ENCODE measurements at places on chromosomes 6 and 20. TPM values are rescaled to one million over a fixed set of nuclear protein-coding genes. Genes with fewer than 3 reads are reported as not detected.

- DNase-seq = no peak
Measured at GRCh38 chr20:63908008-63908682, 13.2 kb downstream of the DNAJC5 start.

The GPR63 gene
- 3.4 TPM for polyA plus RNA-seq

The TCF21 gene
- 122 TPM for polyA plus RNA-seq

GRCh38 chr6:44045672-44046015, 81.6 kb downstream of the MRPL14 start:
- DNase-seq = no peak

GRCh38 chr6:105794239-105794638, 291.9 kb upstream of the PRDM1 start:
- no peak for DNase-seq

DNA sequence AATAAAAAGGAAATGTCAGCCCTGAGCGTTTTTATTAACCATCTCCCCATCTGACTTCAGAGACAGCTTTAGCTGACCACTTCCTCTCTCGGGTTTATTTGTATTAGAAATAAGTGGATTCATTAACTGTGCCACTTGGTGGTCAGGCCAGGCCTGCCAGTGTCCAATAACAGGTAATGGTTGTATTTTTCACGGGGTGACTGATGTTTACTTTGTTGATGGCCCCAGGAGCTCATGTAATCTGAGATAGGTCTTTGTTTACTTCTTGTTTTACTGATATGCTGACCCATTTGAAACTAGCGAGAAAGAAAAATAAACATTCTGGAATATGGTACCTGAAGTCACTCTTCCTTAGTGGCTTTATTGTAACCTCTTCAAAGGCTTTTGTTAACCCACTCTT, 504.3 kb upstream of the SLC35B3 start:
- no peak for DNase-seq

DNA sequence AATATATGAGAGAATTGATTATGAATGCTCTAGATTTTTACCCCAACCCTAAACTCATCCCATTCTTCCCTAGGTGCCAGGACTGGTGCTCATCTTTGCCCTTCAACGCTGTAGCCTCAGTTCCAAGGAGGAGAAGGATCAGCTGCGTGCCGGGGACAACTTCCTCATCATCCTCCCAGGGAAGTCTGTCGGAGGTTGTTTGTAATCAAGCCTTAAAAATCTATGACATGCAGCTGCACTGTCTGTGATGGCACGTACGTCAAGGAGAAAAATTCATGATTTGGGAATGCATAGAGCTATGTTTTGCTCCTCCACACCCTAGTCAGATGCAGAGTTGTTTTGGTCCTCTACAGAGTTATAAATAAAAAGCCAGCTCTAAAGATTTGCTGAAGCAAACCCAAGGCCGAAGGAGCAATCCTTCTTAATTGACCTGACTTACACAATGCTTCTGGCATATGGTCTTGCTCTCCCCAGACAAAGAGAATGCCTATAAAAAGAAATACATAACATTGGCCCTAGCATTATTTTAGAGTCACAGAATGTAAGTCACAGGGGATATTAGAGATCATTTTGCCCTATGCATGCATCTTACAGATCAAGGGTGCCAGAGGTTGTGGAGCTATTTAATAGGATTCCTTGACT, 244.2 kb downstream of the HIVEP2 start:
- DNase-seq = no peak

DNA sequence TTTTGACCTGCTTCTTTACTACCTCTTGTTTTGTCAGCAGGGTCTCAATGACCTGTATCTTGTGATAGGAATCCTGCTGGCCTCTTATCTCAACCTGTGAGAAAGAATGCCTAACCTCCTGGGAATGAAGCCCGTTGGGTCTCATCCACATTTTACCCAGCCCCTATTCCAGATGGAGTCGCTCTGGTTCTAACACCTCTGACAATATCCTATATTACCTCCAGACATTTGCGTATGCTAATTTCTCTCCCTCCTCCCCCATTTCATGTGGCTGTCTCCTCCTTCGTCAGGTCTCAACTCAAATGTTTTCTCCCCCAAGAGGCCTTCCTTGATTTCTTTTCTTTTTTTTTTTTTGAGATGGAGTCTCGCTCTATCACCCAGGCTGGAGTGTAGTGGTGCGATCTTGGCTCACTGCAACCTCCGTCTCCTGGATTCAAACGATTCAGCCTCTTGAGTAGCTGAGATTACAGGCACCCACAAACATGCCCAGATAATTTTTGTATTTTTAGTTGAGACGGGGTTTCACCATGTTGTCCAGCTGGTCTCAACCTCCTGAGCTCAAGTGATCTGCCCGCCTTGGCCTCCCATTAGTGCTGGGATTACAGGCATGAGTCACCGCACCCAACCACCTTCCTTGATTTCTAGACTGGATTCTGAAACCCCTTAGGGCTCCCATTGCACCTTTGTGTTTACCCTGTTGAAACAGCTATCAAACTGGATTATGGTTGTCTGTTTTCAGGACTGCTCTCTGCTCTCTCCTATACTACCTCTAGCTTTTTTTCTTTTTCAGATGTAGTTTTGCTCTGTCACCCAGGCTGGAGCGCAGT, 49.5 kb upstream of the B4GALT5 start:
- no peak for DNase-seq

The PBOV1 gene
- not detected for polyA plus RNA-seq

DNA sequence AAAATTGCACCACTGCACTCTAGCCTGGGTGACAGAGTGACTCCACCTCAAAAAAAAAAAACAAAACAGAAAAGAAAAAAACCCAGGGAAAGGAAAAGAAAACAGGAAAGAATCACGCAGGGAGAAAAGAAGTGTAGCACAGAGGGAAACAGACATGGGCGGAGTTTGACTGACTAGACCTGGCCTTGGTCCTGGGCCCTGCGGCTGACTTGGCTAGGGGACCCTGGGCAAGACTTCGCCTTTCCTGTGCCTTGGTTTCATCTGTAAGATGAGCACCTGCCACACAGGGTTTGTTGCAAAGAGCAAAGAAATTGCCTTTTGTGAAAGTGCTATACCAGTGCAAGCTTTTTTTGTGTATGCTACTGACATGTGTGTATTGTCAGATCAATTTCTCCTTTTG, 71.3 kb upstream of the KCNG1 start:
- DNase-seq = no peak

GRCh38 chr20:54643761-54644160, 168.4 kb downstream of the DOK5 start:
- no peak for DNase-seq

The CFAP206 gene
- polyA plus RNA-seq = 1.6 TPM

The PRKN gene
- polyA plus RNA-seq = 2.0 TPM

DNA sequence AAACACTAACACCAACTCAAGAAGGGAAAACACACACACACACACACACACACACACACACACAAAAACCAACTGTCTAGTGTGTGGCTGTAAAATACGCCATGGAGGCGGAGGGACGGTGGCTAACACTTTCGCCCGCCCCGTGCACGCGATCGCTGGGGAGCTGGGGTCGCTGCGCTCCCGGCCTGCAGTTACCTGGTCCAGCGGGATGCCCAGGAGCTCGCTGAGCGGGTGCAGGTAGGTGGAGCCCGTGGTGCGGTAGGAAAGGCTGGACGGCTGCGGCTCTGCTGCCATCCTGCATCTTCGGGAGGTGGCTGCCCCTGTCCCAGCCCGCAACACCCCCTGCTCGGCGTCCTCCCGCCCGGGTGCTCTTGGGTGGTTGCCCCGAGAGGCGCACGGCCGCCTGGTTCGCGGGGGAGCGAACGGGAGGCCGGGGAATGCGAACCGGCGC, 303 bp downstream of the MBOAT1 start:
- no peak for DNase-seq

The BCAS4 gene
- 8.0 TPM for polyA plus RNA-seq

DNA sequence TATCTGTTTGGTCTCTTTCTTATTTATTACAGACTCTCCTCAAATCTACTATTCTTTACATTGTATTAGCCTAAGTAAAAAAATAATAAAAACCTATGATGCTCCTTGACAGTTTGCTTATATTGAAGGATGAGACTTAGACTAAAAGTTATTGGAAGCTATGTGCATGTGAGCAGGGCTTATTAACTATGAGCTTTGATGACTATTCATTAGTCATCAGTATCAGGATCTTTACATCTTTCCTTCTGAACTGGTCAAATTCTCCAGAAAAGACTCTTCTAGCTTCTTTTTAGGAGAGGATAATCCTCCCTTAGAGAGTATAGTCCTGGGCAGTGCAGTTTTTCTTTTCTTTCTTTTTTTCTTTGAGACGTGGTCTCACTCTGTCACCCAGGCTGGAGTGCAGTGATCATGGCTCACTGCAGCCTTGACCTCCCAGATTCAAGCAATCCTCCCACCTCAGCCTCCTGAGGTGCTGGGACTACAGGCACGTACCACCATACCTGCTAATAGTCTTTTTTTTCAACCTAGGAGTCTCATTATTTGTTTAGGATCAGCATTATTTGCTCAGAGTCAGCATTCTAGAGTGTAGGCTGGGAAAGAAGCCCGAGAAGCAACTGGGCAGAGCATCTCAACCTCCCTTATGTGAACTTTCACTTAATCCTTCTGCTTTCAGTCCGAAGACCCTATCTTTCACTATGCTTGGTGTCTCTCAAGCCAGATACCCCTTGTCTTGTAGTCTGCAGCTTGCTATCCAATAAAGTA, 37.1 kb upstream of the YWHAB start:
- no peak for DNase-seq

- no peak for DNase-seq
Measured at GRCh38 chr20:63448031-63448430, 24.4 kb downstream of the KCNQ2 start.

DNA sequence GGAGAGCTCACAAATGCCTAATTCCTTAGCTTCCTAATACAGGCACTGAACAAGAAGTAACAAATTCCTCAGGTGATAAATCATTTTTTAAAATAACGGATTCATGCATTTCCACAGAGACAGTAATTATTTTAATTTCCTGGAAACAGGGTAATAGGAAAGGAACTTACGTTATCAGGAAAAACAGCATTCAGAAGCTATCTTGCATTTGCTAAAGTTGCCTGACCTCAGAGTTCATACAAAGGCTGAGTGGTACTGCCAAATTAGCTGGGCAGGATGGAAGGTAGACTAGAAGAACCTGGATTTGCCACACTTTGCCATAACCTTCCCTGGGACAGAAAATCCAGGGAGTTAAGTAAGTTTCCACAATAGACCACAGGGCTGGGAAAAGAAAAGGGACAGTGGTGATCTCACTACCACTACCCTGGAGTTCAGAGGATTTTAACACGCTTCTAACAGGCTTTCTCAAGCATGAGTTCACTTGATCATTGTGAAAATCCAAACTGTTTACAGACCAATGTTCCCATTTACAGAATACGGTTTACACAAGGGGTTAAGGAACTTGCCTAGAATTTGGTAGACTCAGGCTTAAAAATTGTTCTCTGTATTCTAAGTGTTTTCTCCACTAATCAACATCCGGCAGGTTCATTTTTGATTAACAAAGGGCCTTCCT, 57.0 kb downstream of the KIF13A start:
- DNase-seq = no peak

- no peak for DNase-seq
Measured at GRCh38 chr6:16503241-16503775, 258.0 kb downstream of the ATXN1 start.

GRCh38 chr6:151260205-151260604, 20.4 kb downstream of the AKAP12 start:
- no peak for DNase-seq

- DNase-seq = no peak
Measured at GRCh38 chr6:94227741-94228140, 808.4 kb upstream of the EPHA7 start.

The ACTL10 gene
- 0.44 TPM for polyA plus RNA-seq

DNA sequence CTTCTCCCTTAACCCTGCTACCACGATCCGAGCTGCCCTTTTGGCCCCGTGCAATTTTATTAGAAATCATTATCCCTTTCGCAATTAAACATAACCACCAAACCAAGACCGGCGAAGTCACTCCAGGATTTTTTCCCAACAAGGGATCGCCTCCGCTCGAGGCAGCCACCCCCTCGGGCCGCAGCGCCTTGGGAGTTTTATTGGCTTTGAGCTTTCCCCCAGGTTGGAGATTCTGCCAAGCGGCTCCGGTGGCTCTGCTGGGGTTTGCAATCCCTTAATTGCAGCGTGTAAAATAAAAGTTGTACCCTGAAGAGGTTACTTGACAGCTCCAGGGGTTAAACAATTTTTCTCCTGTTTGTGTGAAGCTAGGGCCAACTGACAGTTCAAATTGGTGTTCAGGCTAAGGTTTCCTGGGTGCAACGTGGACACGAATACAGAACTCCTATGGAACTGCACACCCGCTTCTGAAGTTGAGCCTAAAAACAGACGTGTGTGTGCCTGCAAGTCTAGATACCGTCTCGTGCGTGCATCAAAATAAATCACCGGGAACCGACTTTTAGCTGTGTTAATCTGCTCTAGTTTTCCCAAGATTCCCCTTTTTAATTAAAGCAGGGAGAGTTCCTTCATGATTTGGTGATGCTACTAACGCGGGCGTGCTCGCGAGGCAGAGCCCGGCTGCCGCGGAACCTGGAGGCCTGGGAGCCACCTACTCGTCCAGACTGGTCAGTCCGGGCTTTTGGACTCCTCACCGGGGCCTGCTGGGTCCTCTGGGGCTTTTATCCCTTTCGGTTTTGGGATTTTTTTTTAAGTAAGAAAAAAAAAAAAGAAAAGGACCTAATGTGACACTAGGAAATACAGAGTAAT, 975 bp upstream of the TFAP2A start:
- DNase-seq = no peak

DNA sequence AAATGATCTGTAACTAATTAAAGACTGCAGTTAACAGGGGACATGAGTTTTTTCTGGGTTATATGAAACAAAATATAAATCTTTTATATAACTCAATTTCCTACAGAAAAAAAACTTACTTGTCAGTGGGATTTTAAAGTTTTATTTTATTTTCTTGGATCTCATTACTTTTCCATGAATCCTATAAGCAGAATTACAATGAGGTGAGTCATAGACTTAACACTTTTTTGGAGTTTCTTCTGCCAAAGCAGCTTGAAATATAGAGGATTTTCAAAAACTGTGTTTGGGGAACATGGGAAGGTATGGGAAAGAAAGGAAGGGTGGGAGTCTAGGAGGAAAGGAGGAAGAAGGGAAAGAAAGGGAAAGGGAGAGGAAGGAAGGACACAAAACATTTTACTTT, 130.7 kb downstream of the AIG1 start:
- DNase-seq = no peak

The BPIFB4 gene
- not detected for polyA plus RNA-seq

The TMEM217 gene
- polyA plus RNA-seq = 2.3 TPM

The TMEM74B gene
- polyA plus RNA-seq = 12.1 TPM

GRCh38 chr6:110439356-110439755, 24.0 kb upstream of the DDO start:
- no peak for DNase-seq

The TBXT gene
- polyA plus RNA-seq = not detected

- DNase-seq = no peak
Measured at GRCh38 chr6:131680868-131681267, 20.3 kb downstream of the OR2A4 start.

DNA sequence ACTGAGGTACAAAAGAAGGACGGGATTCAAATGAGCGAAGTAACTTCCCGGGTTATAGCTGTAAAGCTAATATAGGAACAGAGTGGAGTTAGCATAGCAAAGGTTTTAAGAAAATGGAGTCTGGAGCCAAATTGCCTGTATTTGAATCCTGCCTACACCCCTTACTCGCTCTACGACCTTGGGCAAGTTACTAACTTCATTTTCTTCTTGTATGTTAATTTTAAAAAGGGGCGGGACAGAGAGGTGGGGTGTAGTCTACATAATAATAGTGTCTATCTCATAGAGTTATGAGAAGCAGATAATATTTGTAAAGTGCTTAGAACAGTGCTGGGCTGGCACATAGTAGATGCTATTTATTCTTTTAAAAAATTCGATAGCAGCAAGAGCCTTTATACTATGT, 705 bp downstream of the ZSCAN23 start:
- no peak for DNase-seq

All from right lung (tissue), 10 donors.